ENCODE measurements at places on chromosomes 1 and 21.

GRCh38 chr21:45993210-45994085 lies 11.9 kb downstream of the COL6A1 start:
- no peak for DNase-seq

- DNase-seq: no peak
Measured at GRCh38 chr1:2156866-2157265, 37.7 kb downstream of the FAAP20 start.

- no peak for DNase-seq
Measured at GRCh38 chr21:45982092-45982757, 655 bp downstream of the COL6A1 start.

DNA sequence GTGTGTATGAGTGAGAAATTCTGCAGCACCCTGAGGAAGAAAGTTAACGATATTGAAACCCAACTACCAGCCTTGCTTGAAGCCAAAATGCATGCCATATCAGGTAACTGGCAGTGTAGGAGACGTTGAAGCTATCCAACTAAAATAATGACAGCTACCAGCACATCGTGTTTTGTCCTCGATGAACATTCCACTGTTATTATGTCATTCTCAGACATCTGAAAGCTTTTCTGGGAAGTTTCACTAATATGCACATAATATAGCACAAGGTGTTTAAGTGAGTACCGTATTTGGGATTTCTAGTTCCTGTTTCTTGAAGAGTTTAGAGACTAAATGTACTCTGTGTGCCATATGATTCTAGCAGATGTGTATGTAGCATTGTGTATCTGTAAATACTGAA lies 173.5 kb downstream of the DISC1 start:
- DNase-seq: no peak

DNA sequence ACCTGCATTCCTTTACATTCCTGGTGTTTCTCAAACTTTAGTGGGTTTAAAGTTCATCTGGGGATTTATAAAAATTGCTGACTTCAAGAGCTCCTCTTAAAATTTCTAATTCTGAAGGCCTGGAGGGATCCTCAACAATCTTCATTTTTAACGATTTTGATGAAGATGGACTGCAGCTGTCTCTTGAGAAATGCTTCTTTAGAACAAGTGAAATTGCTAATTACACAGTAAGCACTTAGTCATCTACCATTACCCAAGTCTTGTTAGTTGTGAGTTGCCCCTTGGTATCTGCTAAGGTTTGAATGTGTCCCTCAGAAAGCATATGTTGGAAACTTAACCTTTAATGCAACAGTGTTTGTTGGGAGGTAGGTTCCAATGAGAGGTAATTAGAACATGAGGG lies 163.7 kb downstream of the LTN1 start:
- no peak for DNase-seq

DNA sequence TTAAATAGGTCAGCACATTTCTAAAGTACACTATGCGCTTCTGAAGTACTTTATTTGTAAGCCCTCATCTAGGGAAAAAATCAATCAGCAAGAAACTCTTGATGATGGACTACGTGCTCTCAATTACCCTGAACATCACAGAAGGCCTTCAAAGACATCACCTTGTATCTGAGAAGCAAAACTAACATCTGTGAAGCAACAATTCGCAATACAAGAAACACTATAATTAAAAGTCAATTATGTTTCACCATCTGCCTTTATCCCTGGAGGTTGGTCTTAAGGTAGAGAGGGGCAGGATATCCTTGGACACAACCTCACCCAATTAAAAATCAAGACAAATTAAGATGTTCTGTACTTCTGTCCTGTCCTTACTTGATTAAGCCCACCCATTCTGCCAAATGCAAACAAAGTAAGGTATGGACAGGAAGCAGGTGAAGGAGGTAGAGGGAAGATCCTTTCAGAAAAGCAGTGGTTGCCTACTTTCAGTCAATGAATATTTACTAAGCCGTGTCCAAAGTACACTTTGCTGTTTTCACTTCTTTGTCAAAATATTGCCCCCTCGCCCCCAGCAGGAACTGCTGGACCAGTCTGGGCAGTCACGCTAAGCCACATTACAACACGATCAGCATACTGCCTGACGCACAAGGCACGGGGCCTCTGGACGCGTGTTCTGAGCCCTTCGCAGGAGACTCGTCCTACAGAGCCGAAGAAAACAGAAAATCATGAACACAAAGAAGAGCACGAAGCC lies 887 bp downstream of the SLC19A2 start:
- peak; percentile 31 for DNase-seq
